Stimulated activated CD4-positive, alpha-beta T cell treated with anti-CD3 and anti-CD28 coated beads, Interleukin-2, amount 100 ng/mL, for 24 hours (primary cell): ENCODE measurements at places on chromosomes 6 and 20.

DNA sequence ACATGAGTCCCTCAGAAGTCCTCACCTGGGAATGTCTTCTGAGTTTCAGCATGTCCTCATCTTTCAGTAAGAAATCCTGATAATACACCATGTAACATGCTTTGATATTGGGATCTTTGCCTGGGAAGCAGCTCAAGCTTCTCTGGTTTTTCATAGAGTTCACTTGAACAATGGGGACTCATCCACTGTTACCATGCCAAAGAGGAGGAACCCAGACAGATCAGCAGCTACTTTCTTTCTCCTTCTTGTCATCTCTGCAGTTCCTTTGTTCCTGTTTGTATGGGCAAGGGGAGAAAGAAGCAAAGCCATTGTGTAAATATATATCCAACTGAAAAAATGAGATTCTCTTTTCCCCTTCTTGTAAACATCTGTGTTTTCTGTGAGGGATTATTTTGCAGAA lies 450.6 kb upstream of the HS3ST5 start:
- no peak for DNase-seq

- DNase-seq = no peak
Observed at GRCh38 chr20:24309596-24309995, 159.8 kb upstream of the SYNDIG1 start.

- no peak for DNase-seq
Observed at GRCh38 chr6:25692472-25692871, 40.5 kb downstream of the SCGN start.

- DNase-seq = peak; percentile 68
Observed at GRCh38 chr6:56955171-56956155, 556 bp downstream of the BEND6 start.

DNA sequence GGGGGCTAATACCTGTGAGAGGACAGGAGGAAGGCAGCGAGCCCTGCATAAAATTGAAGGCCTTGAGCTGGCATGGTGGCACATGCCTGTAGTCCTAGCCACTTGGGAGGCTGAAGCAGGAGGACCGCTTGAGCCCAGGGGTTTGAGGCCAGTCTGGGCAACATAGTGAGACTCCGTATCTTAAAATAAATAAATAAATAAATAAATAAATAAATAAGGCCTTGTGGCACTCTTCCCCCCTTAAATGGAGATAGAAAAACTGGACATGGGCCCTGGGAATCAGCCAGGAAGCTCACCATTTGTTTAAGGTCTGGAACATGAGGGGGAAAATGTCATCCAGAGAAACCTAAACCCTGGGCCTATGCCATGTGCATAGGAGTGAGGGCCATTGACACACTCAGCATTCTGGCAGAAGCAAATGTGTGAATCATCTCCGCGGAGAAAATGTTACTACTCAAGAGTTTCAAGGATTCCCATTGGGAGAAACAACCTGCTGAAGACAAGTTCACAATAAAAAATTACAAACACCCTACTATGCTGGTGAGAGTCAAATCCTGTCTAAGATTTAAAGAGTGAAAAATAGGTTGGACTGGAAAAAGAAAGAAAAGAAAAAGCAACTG lies 51.9 kb upstream of the UBR2 start:
- DNase-seq = no peak

- no peak for DNase-seq
Observed at GRCh38 chr6:38522322-38522721, 117.4 kb downstream of the BTBD9 start.
